ENCODE measurements at places on chromosomes 2 and 18.

GRCh38 chr18:74914648-74915047, 294.3 kb downstream of the PTGR3 start:
- no peak for ATAC-seq

- no peak for ATAC-seq
Measured at GRCh38 chr18:34866739-34867138, 156.6 kb downstream of the DTNA start.

GRCh38 chr2:45029215-45029614, 20.0 kb upstream of the SIX2 start:
- ATAC-seq: no peak

- no peak for ATAC-seq
Measured at GRCh38 chr18:2894841-2895370, 48.1 kb downstream of the EMILIN2 start.

- ATAC-seq: no peak
Measured at GRCh38 chr2:71467180-71467815, 13.9 kb downstream of the DYSF start.

DNA sequence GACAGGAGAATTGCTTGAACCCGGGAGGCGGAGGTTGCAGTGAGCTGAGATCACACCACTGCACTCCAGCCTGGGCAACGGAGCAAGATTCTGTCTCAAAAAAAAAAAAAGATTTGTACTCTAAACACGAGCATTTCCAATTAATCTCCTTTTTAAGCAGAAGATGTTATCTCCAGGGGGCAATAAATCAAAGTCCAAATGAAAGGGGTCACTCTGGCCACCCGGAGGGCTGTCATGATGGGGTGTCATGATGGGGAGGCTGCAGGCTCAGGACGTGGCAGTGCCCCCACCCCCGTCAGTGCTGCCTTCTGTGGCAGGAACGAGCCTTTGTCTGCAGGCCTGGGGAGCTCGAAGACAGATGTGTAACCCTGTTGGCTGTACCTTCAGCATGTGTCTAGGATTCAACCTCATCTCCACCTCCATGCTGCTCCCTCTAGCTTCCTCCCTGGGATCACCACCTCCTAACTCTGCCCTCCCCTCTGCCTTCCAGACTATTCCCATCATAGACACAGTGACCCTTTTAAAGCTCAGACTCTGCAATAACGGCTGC, 76.9 kb upstream of the YWHAQ start:
- no peak for ATAC-seq

DNA sequence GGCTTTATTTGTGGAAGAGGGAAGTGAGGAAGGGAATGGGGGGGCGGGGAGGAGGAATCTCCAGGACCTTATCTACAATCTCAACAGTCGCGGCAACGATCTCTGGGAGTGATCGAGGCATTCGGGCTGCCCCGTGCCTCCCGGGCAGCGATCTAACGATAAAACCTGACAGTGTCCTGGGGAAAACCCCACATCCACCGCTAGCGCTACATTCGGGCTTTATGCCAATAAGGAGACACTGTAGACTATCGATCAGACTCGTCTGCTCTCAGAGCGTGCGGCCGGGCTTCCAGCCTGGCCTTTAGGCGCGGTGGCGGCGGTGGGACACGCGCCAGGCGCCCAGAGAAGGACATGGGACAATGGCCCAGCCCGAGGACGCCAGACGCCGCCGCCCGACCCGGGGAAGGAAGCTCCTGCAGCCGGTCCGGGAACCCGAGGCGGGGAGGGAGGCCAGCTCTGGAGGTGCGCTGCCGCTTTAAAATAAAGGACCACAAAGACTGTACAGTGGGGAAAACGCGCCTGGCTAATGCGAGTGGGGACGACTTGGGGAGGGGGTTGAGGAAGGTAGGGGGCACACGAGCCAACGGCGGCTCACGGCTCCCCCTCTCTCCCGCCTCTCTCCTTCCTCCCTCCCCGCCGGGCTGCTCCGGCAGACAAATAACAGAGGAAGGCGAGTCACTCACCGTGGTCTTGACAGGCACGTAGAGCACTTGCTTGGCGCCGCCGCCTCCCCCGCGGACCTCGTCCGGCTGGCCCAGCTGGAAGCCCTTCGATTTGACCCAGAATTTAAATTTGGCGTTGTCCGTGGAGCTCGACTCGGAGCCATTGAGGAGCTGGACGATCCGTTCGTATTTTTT, 2.2 kb downstream of the NOL4 start:
- ATAC-seq: no peak

- ATAC-seq: no peak
Measured at GRCh38 chr2:72497763-72498162, 328.1 kb downstream of the EXOC6B start.

- ATAC-seq: no peak
Measured at GRCh38 chr2:168968342-168968741, 62.8 kb downstream of the ABCB11 start.

GRCh38 chr18:79964330-79965118, at the start of gene HSBP1L1:
HSBP1L1 (plus strand) TSS chr18:79964643; CDS start chr18:79964736, 93 bp downstream.
- ATAC-seq: peak; percentile 73

DNA sequence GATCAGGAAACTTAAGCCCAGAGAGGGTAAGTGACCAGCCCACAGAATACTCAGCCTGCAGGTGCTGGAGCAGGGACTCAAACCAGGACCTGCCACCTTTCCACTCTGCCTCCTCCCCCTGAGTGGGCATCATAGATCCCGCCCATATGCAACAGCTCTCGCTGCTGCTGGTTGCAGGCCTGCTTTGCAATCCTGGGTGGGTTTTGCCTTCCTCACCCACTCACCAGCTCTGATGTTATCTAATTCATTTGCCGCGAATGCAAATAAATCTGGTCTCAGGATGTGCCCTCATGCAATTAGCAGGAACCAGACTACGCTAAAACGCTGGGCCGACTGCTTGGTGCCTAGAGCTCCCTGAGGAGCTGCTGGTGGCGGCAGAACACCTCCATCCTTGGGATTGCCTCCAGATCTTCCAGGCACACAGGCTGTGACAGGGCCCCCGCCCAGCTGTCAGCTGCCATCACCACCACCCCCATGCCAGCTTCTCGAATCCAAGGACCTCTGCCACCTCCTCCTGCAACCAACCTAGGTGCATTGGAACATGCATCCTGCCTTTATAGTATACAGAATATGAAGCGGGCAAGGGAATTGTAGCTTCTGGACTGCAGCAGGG, 28.8 kb downstream of the CNGA3 start:
- no peak for ATAC-seq

GRCh38 chr2:72004201-72004915, 143.3 kb downstream of the CYP26B1 start:
- ATAC-seq: no peak

DNA sequence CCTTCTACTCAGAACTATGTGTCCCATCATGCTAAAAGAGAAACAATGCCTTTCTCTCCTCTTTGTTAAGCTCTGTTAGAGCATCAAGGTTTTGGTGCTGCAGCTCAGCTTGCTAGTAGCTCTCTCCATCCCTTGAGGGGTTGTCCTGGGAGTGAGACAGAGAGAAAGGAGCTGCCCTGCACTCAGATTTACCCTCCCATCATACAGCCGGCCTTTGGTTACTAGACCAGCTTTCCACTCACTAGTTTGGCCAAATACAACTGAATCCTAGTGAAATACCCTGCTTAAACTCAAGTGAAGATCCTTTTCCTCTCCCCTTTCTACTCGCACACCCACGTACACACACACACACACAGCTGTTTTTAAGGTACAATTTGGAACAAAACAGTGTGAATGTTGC, 2.3 kb upstream of the CHN1 start:
- no peak for ATAC-seq

- no peak for ATAC-seq
Measured at GRCh38 chr2:47598476-47598875, 184.5 kb upstream of the MSH6 start.

DNA sequence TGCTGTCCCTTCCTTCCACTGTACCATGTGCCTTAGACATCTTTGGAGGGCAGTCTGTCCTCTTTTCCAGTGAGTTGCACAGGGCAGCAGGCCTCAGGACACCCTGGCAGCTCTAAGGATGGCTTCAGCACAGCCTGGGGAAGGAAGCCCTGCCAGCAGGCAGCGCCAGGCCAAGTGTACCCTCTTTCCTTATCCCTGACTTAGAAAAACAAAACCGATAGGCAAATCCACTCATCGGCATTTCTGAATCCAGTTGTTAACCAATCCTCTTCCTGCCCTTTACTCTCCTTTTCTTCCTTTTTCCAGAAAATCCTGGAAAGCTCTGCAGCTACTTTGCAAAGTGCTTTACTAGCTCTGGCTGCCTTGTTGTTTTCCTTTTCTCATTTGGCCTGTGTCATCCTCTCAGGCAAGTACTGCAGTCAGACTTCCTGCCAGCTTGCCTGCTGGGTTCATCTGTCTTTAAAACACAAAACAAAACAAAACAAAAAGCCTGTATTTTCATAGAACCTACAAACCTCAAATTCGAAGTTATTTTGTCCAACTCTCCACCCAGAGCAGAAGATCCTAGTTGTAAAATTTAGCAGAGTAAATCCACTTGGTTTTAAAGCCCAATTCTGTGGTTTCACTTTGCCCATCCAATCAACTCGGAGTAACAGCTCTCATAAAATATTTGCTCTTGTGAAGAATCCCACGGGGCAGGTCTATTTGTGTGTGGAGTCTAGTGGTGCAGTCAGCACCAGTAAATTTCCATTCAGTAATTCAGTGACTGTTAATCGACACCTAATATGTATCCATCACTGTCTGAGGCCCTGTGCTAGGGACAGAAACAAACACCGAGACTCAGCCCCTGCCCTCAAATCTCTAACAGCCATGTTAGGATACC, 45.2 kb downstream of the PCBP1 start:
- peak; percentile 40 for ATAC-seq

DNA sequence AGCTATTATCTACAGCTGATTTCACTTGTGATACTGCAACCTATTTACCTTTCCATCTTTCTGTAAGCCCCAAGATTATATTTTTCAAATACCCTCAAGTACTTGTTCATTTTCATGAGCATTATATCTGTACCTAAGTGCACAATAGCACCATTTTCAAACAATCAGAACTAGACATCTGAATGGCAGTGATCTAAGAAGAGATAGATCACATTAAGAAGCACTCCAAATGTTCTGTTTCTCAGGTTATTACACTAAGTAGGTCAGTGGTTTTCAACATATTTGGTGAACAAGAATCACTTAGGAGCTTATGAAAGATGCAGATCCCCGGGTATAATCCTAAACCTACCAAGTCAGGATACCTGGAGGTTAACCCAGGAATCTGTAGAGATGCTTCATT, 872.7 kb downstream of the DCDC2C start:
- ATAC-seq: no peak

DNA sequence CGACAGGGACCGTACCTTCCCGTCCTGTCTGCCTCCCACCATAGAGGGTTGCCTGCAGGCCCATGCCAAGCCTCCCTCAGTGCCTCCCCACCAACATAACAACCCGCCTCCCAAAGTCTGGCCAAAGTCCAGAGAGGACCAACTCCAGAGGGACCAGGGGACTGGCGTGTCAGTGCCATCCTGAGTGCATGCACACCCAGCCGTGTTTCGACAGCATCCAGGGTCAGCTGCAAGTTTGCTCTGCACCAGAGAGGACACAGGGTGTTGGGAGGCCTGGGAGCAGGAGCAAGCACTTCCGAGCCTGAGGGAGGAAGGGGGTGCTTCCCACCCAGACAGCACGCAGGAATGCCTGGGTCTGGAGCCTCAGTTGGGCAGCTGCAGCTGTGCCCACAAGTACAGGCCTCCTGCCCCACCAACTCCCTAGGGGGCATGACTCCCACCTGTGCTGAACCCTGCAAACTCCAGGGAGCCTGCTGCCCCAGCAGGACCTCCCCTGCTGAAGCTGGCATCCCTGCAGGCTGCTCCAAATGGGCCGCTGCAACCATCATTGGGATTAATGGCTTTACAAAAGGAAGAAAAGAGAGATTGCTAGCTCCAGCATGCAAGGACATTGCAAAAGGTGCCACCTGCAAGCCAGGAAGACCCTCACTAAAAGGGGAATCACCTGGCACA, 618.1 kb upstream of the FSHR start:
- ATAC-seq: no peak

GRCh38 chr18:57533868-57534510, 52.5 kb downstream of the FECH start:
- no peak for ATAC-seq

DNA sequence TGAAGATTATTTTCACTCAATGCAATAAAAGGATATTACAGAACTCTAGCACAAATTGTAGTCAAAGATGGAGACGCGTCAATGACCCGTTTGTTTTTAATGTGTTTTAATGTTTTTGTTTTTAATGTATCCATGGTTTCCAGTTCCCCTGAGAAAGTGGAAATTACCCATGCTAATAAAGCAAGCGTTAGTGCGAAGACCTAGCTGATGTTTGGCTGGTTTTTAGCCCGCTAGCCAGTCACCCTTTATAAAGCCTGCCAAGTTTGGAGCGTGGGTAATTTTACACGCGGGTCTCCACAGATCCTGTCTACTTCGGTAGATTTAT, 430 bp upstream of the CHMP1B start:
- ATAC-seq: peak; percentile 3

GRCh38 chr2:239874636-239875356, 150.3 kb downstream of the NDUFA10 start:
- no peak for ATAC-seq

GRCh38 chr2:65749545-65749944, 317.1 kb upstream of the SPRED2 start:
- no peak for ATAC-seq

DNA sequence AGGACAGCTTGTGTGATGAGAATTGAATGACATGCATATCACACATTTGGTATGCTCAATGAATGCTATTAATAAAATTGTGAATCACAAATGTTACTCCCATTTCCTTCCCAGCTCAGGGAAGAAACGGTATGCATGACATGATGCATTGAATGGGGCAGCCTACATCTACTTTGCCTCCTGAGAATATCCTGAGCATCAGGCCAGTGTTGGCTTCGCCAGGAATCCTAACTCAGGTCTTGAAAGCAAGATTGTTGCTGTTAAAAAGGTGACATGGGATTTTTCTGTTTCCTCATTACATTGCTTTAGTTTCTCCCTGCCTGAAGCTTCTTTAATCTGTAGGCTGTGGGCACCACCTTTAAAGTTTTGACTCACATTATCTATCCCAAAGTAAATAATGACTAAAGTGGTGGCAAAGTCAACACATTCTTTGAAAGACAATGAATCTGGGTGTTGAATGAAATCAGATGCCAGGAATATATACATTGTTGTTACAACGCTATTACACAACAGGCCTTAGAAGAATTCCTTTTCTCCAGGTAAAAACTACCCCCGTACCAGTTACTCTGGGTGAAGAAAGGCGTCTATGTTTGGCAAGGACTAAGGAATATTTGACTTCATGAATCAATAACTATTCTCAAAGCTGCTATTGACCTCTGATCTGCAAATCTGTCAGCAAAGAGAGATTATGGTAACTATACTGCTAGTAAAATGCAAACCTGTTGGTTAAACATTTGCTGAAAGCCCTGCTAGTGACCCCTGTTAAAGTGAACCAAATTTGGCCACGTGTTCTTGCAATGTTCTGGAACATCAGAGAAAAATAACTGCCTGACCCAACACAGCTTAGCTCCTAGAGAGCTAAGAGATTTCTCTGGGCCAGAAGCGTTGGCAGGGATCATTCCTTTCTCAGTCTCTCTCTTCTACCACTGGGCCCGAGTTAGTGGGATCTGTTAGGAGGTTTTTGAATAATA, 30.5 kb upstream of the NEDD4L start:
- peak; percentile 91 for ATAC-seq

- ATAC-seq: peak; percentile 83
Measured at GRCh38 chr2:55092439-55092838, 42.2 kb upstream of the RTN4 start.

Measured in esophagus mucosa (tissue), 1 donor.